T-helper 17 cell (primary cell): ENCODE measurements at places on chromosomes 16 and 17. TPM values are rescaled to one million over a fixed set of nuclear protein-coding genes. Genes with fewer than 3 reads are reported as not detected.

DNA sequence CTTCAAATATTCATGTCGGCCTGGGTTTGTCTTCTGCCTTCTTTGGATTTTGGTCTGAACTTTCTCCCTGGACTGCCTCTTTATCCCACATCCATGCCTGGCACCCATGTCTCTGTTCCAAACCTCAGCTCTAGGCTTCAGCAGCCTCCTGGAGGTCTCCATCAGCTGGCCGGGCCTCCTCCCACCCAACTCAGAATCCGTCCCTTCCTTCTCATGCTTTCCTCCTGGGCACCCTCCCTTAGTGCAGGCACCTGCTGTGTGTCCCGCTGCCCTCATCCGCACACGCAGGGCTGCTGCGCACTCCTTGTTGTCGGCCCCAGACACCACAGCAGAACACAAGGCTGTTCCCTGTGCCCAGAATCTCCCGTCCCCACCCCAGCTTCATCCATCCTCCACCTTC, 14.0 kb downstream of the LDHD start:
- no peak overlapping the region for H3K4me3 ChIP-seq
- no peaks in the 10 kb centered on the region for H3K36me3 ChIP-seq
- no peaks in the 10 kb centered on the region for H3K27me3 ChIP-seq

GRCh38 chr16:72380283-72380682, 208.3 kb upstream of the PMFBP1 start:
- no peaks in the 10 kb centered on the region for H3K36me3 ChIP-seq
- H3K27ac ChIP-seq, result no peak overlapping the region
- no peak for DNase-seq

GRCh38 chr16:56970934-56971767, 9.4 kb downstream of the CETP start:
- H3K27me3 ChIP-seq, result no peaks in the 10 kb centered on the region
- DNase-seq, result peak; percentile 39
- peak overlapping the region; percentile 93 for H3K27ac ChIP-seq
- H3K4me1 ChIP-seq, result peaks cover 38% of the 10 kb centered on the region
- H3K4me3 ChIP-seq, result no peak overlapping the region
- H3K36me3 ChIP-seq, result no peaks in the 10 kb centered on the region

GRCh38 chr17:48642059-48642842, 16.1 kb upstream of the HOXB9 start:
- no peak for DNase-seq
- H3K36me3 ChIP-seq, result peaks cover 9% of the 10 kb centered on the region
- peaks cover 21% of the 10 kb centered on the region for H3K4me1 ChIP-seq

- H3K27ac ChIP-seq, result peak overlapping the region; percentile 79
- H3K4me1 ChIP-seq, result peaks cover 51% of the 10 kb centered on the region
- H3K27me3 ChIP-seq, result no peaks in the 10 kb centered on the region
- no peaks in the 10 kb centered on the region for H3K36me3 ChIP-seq
- no peak for DNase-seq
- no peak overlapping the region for H3K4me3 ChIP-seq
Measured at GRCh38 chr16:89351645-89352044, 134.1 kb downstream of the ZNF778 start.

C16orf46 gene
- 0.37 TPM for total RNA-seq

DNA sequence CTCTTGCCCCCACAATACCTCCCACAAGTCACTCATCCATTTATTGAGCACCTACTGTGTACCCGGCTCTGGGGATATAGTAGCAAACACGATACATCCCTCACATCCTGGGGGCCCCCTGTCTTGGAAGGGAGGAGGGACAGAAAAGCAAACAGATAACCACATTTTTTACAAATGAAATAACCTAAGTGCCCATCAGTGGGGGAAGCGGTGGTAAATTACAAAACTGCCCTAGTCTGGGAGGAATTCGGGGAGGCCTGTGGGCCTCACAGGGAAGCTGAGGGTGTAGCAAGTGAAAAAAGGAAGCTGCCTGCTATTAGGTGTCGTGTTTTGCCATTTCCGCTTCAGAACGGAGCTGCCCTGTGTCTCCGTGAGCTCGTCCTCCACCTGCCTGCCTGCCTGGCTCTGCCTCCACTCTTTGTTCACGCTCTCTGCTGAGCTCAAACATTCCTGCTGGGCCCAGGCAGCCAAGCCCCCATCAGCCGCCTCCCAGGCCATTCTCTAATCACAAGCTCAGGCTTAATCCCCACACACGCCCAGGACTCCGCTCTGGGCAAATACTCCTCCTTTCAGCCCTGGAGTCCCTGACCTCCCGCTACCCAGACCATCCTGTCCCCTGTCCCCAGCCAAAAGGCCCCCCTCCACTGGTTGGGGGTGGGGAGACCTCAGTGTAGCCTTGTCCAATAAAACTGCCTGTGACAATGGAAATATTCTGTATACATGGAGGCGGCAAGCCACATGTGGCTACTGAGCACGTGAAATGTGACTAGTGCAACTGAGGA, 10.2 kb upstream of the SEC14L5 start:
- DNase-seq, result no peak
- no peak overlapping the region for H3K27ac ChIP-seq
- H3K4me1 ChIP-seq, result peaks cover 5% of the 10 kb centered on the region
- H3K4me3 ChIP-seq, result no peak overlapping the region
- peaks cover 3% of the 10 kb centered on the region for H3K36me3 ChIP-seq
- peaks cover 46% of the 10 kb centered on the region for H3K27me3 ChIP-seq

- no peak overlapping the region for H3K27ac ChIP-seq
- peaks cover 35% of the 10 kb centered on the region for H3K27me3 ChIP-seq
- H3K36me3 ChIP-seq, result peaks cover 3% of the 10 kb centered on the region
- H3K4me3 ChIP-seq, result no peak overlapping the region
- H3K4me1 ChIP-seq, result peaks cover 8% of the 10 kb centered on the region
Measured at GRCh38 chr17:55737976-55738501, 12.8 kb upstream of the PCTP start.

DNA sequence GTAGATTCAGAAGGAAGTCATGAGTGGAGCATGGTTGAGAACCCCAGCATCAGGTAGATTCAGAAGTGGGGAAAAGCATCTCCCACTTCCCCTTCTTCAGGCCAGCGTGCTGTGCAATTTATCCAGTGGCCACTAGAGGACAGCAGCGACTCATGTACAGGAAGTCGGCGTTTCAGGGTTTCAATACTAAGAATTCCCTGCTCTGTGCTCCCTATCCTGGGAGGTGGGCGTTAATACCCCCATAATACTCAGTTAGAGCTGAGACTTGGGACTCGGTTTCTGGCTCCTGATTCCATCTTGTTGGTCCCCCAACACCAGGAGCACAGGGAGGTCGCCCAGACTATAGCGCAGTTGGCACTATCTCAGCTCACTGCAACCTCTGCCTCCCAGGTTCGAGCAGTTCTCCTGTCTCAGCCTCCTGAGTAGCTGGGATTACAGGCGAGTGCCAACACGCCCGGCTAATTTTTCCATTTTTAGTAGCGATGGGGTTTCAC, 75.3 kb upstream of the AMZ2 start:
- no peak overlapping the region for H3K4me3 ChIP-seq
- peak; percentile 67 for DNase-seq

DNA sequence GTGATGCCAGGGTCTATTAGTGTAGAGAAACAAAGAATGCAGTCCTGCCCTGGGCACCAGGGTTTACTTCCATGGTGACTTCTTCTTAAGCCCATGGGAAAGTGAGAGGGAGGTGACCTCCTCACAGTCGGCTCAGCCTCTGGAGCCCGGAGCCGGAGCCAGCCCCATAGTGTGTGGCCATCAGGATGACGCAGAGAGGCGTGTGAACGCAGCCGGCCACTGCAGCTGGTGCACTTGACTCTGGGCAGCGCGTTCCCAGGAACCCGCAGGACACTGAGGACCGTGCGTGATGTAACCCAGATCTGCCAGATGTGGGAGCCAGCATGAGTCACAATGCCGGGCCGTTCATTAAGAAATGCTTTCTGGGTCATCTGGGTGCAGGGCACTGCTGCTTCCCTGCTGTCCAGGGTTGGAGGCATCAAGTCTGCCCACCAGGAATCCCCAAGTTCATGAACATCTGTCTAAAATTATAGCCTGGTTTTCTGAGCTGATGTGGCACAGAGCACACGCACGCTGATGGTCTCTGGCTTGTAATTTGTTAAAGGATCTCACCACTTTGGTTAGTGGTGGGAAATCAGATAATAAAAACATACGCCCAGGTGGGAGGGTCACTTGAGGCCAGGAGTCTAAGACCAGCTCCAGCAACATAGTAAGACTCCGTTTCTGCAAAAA, 114.1 kb downstream of the PITPNC1 start:
- H3K27ac ChIP-seq, result peak overlapping the region; percentile 34
- no peak overlapping the region for H3K4me3 ChIP-seq
- H3K4me1 ChIP-seq, result peaks cover 38% of the 10 kb centered on the region
- H3K36me3 ChIP-seq, result no peaks in the 10 kb centered on the region
- H3K27me3 ChIP-seq, result no peaks in the 10 kb centered on the region

DNA sequence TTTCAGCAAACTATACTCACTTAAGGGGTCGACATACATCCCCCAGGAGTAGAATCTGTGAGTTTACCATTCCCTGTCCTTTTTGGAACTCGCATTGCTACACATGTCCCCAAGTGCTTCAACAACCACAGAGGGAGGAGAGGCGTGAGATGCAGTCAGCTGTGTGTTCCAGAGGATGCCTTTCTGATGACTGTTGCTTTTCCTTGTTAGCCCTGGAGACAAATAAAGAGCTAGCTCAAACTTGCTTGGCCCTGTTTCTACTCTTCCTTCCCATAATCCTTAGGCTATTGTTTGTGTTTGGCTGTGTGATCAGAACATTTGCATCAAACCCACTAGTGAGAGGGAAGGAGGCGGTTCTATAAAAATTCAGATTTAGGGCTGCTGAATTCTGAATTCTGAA, 264.0 kb downstream of the ENGASE start:
- no peaks in the 10 kb centered on the region for H3K4me1 ChIP-seq
- no peak for DNase-seq
- H3K4me3 ChIP-seq, result no peak overlapping the region
- no peak overlapping the region for H3K27ac ChIP-seq

DNA sequence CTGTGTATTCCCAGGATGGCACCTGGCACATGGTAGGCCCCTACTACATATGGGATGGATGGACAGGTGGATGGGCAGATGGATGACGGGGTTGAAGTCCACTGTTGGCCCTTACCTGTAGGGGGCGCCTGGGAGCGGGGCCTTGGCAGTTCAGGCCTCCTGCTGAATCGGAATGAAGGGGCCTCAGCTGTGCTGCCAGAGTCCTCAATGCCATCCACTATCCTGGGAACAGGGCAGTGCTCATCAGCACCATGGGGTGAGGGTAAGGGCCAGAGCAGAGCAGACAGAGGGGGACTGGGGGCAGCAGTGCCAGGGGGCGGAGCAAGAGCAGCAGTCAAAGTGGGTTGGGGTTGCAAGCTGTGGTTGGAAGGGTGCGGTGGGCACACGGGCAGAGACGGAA, 8.3 kb upstream of the RAB5C start:
- H3K27ac ChIP-seq, result no peak overlapping the region
- H3K4me1 ChIP-seq, result peaks cover 12% of the 10 kb centered on the region
- DNase-seq, result no peak
- no peaks in the 10 kb centered on the region for H3K27me3 ChIP-seq
- H3K4me3 ChIP-seq, result peak overlapping the region; percentile 33

GRCh38 chr17:58517928-58518609, 3.6 kb upstream of the MTMR4 start:
- no peaks in the 10 kb centered on the region for H3K27me3 ChIP-seq
- peaks cover 37% of the 10 kb centered on the region for H3K4me1 ChIP-seq
- H3K36me3 ChIP-seq, result no peaks in the 10 kb centered on the region
- DNase-seq, result peak; percentile 99
- peak overlapping the region; percentile 92 for H3K27ac ChIP-seq
- H3K4me3 ChIP-seq, result peak overlapping the region; percentile 95

MIF4GD gene
- 35.0 TPM for total RNA-seq

BTBD17 gene
- total RNA-seq, result not detected

DNA sequence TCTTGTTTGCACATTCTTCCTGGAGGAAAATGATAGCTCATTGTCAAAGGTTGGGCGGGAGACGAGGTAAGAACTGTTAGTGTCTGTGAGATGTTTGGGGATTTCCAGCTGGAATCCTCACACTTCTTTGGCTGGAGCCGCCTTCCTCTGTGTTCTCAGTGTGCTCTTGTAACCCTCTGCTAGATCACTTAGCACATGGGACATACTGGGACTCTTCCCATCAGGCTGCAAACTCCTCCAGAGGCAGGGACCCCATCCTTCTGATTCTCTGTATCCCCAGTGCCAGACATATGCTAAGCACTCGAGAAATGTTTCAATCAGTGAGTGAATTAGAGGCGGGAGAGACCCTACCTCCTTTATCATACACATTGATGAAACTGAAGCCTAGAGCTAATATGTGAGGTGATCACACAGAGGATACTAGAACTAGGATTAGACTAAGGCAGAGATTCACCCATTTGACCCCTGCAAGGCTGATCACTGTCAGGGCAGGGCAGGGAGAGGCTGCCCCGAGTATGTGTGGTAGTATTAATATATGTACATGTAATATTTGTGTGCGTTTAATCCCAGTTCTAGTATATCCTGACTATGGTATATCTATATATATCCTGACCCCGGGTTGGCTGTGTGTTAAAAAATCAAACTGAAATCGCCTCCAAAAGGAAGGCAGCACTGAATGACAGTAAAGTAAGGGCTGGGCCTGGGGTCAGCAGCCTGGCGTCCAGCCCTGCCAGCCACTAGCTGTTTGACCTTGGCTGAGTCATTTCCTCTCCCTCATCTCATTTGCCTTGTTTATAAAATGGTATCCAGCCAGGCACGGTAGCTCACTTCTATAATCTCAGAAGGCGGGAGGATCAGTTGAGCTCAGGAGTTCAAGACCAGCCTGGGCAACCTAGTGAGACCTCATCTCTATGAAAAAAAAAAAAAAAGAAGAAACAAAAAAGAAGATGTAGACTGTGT, 75.5 kb upstream of the TBX2 start:
- peaks cover 6% of the 10 kb centered on the region for H3K4me1 ChIP-seq
- H3K36me3 ChIP-seq, result no peaks in the 10 kb centered on the region
- H3K4me3 ChIP-seq, result no peak overlapping the region
- no peaks in the 10 kb centered on the region for H3K27me3 ChIP-seq
- DNase-seq, result no peak

KRTAP9-2 gene
- not detected for total RNA-seq

- H3K36me3 ChIP-seq, result no peaks in the 10 kb centered on the region
- no peak overlapping the region for H3K27ac ChIP-seq
- no peaks in the 10 kb centered on the region for H3K4me1 ChIP-seq
Measured at GRCh38 chr16:4984174-4984990, 26.3 kb downstream of the SEC14L5 start.

- no peak overlapping the region for H3K27ac ChIP-seq
- H3K4me3 ChIP-seq, result no peak overlapping the region
- peaks cover 8% of the 10 kb centered on the region for H3K4me1 ChIP-seq
- H3K36me3 ChIP-seq, result peaks cover 12% of the 10 kb centered on the region
- DNase-seq, result no peak
- no peaks in the 10 kb centered on the region for H3K27me3 ChIP-seq
Measured at GRCh38 chr17:60455378-60455777, 33.1 kb downstream of the CHCT1 start.
